Hematopoietic multipotent progenitor cell (in vitro differentiated cells): ENCODE measurements at places on chromosomes 2 and 18. TPM values are rescaled to one million over a fixed set of nuclear protein-coding genes. Genes with fewer than 3 reads are reported as not detected.

- DNase-seq, result peak; percentile 85
Observed at GRCh38 chr2:10434886-10435819, 13.0 kb downstream of the ODC1 start.

DNA sequence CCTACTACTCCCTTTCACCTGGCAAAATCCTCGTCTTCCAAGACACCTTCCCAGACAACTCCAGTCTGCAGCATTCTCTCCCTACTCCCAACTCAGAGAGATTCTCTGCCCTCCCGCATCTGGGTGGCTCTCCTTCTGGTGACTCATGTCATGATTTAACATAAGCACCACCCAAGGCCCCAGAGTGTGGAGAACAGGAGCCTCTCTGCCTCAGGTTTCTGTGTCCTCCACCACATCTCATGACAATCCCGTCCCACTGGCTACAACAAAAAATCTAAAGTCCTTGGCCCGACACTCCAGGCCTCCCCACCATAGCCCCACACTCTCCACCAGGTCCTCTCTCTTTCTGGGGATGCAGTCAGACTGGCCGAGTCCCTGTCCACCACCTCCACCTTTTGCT, 197.1 kb downstream of the BCL11A start:
- DNase-seq, result no peak

Gene MRPL30
- 15.9 TPM for total RNA-seq

GRCh38 chr2:181313845-181314244, 143.3 kb upstream of the ITGA4 start:
- no peak for DNase-seq

Gene VIL1
- total RNA-seq, result under 0.01 TPM

Gene CCL20
- total RNA-seq, result not detected

Gene ACMSD
- total RNA-seq, result not detected

GRCh38 chr18:13541621-13542519, 184.5 kb downstream of the FAM210A start:
- DNase-seq, result no peak

Gene NAT8
- 0.27 TPM for total RNA-seq

Gene ATL2
- total RNA-seq, result 68.7 TPM

GRCh38 chr2:87401726-87402345, 346.1 kb upstream of the PLGLB2 start:
- DNase-seq, result no peak

DNA sequence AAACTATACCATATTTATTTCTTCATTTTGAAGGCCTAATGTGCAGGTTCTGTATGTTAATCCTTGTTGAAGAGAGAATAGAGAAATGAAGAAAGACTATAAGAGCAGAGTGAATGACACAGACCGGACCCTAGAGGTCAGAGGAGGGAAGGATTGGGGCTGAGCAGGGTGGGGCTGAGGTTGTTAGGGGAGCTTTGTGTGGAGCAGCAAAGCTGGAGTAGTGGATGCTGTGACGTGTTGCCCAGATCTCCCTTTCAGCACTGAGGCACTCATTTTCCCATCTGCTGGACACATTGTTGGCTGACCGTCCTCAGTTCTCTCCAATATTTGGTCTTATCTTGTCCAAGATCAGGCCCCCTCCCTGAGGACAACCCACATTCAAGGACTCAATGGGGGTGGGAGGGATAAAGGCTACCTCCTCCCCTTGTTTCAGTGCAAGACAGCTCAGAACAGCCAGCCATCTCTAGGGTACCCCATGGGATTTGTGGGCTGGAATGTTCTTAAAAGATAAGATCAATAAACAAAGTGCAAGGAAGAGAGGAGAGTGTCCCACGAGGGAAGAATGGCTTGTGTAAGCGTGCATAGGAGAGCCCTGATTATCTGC, 143.6 kb downstream of the TDRD15 start:
- DNase-seq, result no peak

DNA sequence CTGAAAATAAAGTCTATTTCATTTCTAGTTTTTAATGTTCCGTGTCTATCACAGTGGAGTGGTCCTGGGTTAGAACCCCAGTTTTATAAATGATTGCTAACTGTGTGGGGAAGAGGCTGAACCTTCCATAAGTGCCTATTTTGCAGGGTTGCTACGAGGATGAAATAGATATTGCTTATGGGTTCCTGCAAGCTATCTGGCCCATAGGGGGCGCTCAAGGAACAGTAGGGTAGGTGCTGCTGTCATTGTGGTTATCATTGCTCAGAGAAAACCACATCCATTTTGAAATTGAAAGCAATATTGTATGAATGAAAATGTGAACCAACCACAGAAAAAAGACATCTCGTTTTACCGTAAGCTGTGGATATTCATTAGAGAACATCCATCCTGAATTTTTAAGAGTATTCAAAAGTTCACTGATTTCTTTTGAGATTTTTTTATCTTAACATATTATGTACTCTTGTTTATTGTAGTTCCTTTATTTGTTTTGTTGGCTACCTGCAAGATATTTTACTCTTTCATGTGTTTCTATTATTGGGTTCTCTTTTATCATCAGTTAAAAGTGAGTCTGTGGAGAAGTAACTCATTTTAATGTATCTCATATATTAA, 261.6 kb downstream of the NAPG start:
- peak; percentile 96 for DNase-seq

- no peak for DNase-seq
Observed at GRCh38 chr18:63850636-63851035, 36.9 kb upstream of the SERPINB2 start.
